Stimulated activated CD8-positive, alpha-beta memory T cell treated with anti-CD3 and anti-CD28 coated beads, Interleukin-4, amount 100 ng/mL, for 48 hours (primary cell): ENCODE measurements at places on chromosomes 4 and X.

- no peak for DNase-seq
These were observed 129.7 kb downstream of the CFAP299 start for GRCh38 chr4:80465238-80465637.

- no peak for DNase-seq
These were observed 7.2 kb downstream of the NR0B1 start for GRCh38 chrX:30301963-30302362.

GRCh38 chr4:74190919-74191397, 33.0 kb downstream of the MTHFD2L start:
- DNase-seq: no peak

DNA sequence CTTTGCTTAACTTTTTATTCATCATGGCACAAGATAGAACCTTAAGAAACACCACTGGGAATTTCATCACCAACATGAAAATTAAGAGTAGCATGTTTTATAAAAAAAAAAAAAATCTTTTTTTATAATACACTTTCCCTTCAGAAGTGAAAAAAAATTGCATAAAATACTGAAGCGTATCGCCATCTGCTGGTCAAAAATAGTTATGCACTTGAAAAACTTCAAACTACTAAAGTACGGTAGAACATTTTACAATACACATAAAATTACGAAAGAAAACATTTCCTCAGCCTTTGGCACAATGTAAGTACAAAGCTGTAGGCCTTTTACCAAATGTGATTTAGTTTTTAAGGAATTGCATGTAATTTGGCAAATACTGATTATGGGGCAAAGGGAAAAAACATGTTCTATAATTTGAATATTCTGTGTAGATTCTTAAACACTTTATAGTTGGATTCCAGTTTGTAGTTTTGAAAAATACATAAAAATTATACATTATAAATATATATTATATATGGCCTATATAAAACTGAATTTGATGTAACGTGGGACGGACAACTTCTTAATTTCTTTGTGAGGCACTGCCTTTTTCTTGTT, 26.5 kb downstream of the HCCS start:
- no peak for DNase-seq

GRCh38 chrX:154352466-154352865, 22.0 kb downstream of the FLNA start:
- no peak for DNase-seq

DNA sequence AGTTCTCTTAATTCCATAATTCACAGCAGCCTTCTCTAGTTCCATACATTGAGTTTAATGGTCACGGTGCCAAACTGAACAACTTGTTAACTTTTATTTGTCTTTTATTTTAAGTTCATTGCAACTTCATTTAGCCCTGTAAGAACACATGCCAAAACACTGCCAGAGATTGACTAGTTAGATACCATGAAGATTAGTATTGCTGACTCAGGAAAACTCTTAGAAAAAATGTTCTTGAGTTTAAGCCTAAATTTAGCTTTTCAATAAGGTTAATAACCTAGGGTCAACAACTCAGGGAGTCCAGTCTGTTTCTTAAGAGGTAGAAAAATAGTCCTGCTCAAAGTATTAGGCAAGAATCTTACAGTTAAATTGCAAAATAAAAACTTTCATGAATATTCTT, 25.7 kb downstream of the SPANXN2 start:
- DNase-seq: no peak

DNA sequence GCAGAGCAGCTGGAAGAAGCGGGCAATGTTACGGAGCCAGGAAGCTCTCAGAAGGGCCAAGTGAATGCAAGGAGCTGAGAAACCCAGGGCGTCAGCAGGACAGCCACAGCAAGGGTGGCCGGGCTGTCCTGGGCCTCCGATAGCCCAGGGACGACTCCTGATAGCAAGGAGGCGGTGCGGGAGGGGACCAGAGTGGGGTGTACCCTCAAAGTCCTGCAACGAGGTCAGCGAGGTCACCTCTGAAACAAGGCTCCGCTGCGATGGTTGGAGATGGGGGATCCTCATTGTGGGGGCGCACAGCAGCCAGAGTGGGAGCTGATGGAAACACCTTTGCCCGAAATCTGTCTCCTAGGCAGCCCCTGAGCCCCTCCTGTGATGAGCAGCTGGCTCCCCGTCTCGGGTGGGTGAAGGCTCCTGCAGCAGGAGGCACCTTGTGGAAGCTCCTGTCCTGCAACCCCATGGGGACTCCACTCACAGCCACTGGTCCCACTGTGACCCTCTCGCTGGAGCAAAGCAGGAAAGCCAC, 4.3 kb upstream of the CCNQ start:
- DNase-seq: no peak

- DNase-seq: peak; percentile 23
These were observed 45.7 kb upstream of the INTU start for GRCh38 chr4:127586922-127587571.
